ENCODE measurements at places on chromosomes 16 and 17.
A peak's percentile ranks its signal among the peaks of the same experiment; 100 is the strongest.

DNA sequence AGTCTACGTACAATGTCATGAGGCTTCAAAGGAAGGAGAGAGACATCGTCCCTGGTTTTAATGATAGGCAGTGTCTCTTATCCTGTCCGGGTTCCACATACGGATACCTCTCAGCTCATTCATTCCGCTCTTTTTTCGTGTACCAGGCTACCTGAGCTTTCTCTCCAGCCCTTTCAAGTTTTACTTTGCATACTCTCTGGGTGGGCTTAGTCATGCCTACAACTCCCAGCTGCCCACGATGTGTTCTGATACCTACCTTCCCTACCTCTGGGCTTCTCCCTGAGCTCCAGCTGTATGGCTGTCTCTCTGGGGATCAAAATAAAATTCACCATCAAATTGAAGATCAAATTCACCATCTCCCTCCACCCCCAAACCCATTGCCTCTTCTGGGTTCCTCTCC lies 354.0 kb upstream of the EEF2KMT start:
- no peak for DNase-seq

- no peak for DNase-seq
These were observed 158.6 kb upstream of the CDH5 start for GRCh38 chr16:66207883-66208265.

GRCh38 chr16:252366-253337 lies 18.0 kb downstream of the FAM234A start:
- peak; percentile 29 for DNase-seq

DNA sequence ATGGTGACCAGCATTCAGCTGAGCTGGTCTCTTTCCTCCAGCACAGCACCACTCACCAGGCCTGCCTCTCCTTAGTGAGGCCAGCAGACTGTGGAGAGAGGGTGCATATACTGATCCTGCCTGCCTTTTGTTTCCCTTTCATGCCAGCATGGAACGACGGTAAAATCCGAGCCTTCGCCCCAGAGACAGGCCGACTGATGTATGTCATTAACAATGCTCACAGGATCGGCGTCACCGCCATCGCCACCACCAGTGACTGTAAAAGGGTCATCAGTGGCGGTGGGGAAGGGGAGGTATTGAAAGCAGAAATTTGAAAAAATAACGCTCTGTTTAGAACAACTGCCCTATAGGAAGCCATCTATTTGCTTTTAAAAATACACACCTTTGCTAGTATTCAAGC lies 12.6 kb upstream of the USP43 start:
- DNase-seq: no peak

- no peak for DNase-seq
These were observed 5.2 kb downstream of the C16orf46 start for GRCh38 chr16:81071805-81072204.
